ENCODE measurements at places on chromosomes 2 and 18.

DNA sequence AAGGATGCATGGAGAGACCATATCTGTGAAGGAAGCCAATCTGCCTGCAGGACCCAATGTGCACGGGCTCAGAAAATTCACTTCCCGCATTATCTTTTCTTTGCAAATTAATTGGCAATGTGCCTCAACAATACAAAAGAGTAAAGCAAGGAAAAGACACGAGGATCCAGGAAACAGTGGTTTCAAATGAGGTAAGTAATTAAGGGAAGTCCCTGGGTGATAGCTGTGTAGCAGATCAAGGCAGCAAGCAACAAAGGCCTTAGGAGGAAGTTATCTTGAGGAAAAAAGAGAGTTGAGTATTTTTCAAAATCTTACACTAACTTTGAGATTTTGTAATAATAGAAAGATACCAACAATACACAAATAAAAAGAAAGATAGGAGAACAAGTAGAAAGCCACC is 44.3 kb upstream of the TGIF1 start:
- DNase-seq: no peak

GRCh38 chr2:20671036-20671735 is 4.2 kb downstream of the GDF7 start:
- no peak for DNase-seq

- peak; percentile 57 for DNase-seq
Measured at GRCh38 chr18:57772387-57772799, 30.7 kb downstream of the ATP8B1 start.

DNA sequence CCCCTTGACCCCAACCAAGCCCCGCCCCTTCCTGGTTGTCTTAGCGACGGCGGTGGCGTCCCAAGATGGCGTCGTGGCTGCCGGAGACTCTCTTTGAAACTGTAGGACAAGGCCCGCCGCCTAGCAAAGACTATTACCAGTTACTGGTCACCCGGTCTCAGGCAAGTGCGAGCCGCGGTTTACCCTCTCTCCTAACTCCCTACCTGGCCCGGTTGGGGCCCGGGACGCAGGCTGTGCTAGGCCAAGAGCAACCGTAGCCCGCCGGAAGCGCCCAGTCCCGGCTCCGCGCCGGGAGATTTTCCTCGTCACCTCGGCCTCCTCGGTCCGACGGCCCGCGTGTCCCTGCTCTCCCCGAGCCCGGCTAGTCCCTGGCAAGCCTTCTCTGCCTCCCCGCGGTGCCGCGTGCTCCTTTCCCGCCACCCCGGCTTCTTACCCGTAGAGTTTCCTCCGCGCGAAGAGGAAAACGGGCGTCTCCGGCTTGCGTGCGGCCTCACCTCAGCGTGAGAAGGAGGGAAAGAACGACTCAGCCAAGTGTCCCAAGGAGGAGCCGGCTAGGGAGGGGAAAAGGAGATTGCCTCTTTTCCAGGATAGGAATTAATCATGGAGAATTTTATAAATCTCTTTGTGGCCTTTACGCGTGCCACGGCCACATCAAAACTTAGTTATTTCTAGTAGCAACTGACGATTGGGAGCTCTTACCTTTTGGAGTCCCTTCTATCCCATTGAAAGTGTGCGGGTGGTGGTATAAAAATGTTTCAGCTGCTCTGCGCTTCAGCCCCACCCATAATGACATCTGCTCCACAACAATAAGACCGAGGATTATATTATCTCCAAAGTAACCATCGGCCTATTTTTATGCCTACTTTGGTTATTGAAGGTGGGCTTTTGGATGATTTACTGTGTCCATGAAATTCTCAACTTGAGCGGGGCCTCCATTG is at the start of gene FBXO36:
TSS of gene FBXO36 (plus strand) at position 55 of the 938 bp plus-strand sequence. CDS start at position 66, 11 bp downstream.
- peak; percentile 83 for DNase-seq

DNA sequence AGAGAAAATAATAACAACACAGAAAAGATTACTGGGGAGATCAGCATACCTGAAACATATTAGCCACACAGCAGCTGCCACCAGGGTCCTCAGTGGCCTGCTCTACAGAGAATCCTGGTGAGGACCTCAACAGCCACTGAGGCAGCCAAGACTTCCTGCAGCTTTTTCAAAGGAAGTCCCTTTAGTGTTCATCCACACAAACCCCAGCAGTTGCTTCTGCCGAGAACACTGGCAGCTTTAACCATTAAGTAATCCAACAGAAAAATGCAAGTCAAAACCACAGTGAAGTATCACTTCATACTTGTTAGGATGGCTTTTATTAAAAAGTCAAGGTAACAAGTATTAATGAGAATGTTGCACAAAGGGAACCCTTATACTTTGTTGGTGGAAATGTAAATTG is 542.0 kb upstream of the GCFC2 start:
- no peak for DNase-seq

DNA sequence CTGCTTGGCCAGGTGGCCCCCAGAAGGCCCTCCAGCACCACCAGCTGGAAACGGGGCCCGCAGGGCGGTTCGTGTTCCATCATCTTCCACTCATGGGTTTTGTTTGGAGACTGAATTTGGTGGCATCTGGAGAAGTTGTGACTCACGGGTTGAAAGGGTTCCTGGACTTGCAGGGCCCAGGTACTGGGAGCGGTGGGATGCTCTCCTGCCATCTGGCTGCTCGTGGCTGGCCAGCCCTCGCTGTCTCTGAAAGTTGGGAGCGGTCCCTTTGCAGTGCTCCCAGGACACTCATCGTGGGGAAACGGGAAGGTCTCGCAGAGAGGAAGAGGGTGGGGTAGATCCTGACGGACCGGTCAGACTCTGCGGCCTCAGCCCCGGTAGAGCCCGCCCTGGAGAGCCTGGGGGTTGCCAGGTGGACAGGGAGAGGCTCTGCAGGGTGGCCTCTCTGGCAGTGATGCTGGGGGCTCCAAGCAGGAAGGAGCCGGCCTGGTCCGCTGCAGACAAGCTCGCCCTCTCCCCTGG is 47.5 kb downstream of the TWIST2 start:
- DNase-seq: no peak

- DNase-seq: no peak
Measured at GRCh38 chr2:150156415-150156814, 331.1 kb downstream of the RND3 start.

DNA sequence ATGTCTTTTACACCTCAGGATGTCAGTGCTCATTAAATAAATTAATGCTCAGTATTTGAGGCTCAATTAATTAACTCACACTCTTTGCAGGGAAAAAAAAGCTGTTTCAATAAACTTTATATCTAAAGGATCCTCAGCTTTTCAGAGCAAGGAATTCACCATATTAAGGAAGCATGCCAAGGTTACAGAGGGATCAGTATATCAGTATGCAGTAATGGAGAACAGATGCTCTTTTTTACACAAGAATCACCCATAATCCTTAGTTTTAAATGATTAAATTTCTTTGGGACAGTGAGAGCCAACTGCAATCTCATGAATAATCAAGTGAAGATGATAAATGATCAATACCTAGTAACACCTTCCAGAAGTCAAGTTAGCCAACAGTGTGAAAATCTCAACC is 14.9 kb upstream of the LCT start:
- no peak for DNase-seq
